Activated T-helper 9 cell treated with anti-CD3 and anti-CD28 coated beads, Interleukin-2, amount 50 U/mL, for 16 hours (primary cell): ENCODE measurements at places on chromosomes 1 and 21.

- DNase-seq, result no peak
Measured at GRCh38 chr1:111145542-111145941, 5.5 kb downstream of the CEPT1 start.

- DNase-seq, result no peak
Measured at GRCh38 chr1:43573066-43573800, 42.5 kb downstream of the PTPRF start.

- no peak for DNase-seq
Measured at GRCh38 chr1:209802117-209802779, 3.7 kb downstream of the IRF6 start.

- DNase-seq, result no peak
Measured at GRCh38 chr1:180524160-180524914, 22.0 kb upstream of the ACBD6 start.

- DNase-seq, result no peak
Measured at GRCh38 chr1:238777551-238777950, 608.8 kb upstream of the CHRM3 start.

DNA sequence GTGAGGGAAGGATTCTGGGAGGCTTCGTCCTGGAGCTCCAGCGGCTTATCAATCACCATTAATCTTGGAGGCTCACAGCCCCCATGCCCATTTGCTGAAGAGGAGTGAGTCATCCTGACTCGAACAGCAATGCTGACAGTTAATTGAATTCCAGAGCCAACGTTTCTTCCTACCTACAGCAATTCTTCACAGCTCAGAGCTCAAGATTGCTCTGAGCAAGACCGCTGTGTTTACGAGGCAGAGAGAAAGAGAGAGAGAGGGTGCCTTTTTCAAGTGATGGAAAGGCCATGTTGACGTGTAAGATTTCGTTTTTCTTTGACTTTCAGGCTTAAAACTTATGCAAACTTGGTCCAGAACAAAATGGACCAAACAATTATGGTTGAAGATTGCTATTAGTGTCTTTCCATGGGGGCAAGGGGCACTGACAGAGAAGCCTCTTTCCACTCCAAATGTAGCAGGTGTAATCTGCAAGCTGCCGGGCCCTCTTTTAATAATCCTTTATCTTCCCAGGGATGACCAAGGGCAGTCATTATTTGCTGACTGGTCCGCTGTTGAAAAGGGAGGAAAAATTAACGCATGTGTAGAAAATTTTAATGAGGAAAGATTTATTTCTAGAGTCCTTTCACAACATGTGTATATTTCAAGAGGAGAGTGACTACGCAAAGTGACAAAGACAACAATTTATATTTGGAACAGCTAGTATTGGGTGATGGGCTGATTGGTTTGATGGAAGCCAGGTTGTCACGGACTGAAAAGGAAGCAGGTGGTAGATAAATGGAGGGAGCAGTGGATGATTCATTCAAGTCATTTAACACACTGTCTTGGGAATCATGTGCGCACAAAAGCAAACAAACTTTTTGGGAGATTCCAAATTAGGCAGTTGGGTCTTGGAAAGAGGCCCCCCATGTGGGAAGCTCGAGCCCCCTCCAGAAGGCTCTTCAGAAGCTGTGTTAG lies 136.1 kb upstream of the IRF2BP2 start:
- DNase-seq, result no peak

DNA sequence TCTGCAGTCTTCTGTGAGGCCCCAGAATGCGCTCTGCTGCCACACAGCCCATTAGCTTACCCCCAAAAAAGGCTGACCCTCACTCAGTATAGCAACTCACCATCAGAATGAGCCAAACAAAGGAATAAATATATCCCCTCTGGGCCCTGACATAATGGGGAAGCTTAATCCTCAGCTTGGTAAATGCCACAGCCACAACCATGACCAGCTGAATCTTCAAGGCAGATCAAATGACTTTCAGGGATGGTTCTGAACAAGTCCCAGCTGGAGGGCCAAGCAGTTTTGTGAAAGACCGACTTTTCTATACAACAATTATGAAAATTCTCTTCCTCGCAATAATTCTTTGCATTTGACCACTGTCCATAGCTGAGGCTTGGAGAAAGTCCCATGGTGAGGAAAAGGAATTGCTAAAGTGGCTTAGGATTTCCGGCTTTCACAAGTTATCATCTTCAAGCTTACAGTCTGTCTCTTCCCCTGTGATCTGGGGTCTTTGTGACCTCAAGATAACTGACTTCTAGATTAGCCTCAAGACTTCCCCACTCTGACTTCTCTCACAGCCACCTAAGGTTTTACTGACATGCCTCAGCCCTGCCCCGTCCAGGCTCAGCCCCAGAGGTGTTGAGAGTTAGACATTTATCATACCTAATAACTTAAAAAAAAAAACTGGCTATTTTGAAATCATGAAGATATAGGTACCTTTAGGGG lies 47.8 kb upstream of the PBX1 start:
- no peak for DNase-seq

DNA sequence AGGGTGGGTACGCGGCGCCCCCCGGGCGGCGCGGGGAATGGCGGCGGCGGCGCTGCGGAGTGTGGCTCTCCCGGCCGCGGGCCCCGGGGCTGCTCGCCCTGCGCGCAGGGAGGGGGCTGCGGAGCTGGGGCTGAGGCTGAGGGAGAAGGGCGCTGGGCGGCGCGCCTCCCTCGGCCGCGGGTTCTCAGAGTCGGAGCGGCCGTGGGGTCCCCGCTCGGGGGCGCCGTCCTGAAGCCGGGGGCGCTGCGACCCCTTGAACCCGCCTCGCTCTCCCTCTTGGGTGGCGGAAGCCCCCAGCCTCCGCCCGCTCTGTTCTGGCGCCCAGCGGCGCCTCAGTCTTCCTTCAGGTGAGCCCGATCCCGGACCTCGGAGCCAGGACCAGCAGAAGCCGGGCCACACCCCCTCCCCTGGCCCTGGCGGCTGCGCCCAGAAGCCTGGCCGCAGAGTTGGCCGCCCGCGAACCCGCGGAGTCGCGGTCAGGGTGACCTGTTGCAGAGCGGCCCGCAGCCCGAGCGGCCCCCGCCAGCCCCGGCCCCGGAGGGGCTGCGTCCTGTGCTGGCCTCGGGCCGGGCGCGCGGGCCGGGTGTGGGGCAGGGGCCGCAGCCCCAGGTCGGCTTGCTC lies 532 bp downstream of the RALGPS2 start:
- no peak for DNase-seq

- no peak for DNase-seq
Measured at GRCh38 chr1:8701794-8702471, 115.5 kb downstream of the RERE start.

- DNase-seq, result no peak
Measured at GRCh38 chr1:3522564-3523265, 68.2 kb downstream of the ARHGEF16 start.

DNA sequence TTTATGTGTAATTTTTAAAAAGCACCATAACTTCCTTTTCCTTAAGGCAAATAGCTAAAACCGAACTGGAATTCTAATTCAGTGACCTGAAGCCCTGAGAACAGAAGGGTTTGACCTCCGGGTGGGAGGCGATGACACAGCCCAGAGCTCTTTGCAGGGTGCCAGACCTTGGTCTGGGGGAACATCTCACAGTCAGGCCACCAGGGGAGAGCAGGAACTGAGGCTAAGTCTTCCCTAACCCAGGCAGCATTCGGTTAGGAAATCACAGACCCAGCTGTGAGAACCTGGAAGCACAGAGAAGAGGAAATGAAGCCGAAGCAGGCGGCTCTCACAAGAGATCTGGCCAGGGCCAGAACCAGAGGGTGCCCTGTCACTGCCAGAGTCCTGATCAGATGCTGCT lies 444.8 kb downstream of the TTLL7 start:
- no peak for DNase-seq

DNA sequence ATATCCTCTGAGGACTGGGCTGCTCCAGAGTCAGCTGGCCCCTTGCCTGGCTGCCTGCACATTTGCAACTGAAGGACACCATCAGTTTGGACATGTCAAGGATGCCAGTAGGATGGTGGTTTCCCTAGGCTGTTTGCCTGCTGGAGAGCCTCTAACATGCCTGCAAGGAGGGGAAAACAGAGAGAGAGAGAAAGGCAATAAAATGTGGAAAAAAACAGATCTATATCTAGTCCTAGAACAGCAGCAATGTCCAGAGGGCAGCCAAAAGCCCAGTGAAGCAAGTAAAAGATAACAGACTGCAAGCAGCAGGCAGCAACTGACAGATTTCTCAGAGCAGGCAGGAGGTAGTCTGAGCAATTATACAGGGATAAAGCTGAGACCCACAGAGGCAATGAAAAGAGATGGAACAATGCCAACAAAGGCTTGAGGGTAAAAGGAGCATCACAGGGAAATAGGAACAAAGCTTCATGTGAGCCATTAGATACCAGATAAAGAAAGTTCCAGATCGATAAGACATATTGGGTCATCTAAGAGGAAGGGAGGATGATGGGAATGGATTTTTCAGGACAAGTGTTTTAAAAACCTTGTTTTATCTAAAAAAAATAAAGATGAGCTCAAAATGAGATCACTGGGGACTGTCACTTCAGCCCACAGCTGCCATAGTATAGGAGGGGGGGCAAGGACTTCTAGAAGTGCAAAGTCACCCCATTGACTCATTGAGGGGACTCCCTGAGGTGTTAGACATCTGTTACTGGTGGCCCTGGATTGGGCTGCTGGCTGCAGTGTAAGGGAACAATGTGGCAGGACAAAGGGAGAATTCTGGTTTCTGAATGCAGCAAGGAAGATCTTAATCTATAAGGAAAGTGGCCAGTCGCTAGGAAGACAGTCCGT lies 38.6 kb upstream of the GADD45A start:
- DNase-seq, result no peak

- no peak for DNase-seq
Measured at GRCh38 chr1:30320581-30320890, 402.8 kb downstream of the MATN1 start.

DNA sequence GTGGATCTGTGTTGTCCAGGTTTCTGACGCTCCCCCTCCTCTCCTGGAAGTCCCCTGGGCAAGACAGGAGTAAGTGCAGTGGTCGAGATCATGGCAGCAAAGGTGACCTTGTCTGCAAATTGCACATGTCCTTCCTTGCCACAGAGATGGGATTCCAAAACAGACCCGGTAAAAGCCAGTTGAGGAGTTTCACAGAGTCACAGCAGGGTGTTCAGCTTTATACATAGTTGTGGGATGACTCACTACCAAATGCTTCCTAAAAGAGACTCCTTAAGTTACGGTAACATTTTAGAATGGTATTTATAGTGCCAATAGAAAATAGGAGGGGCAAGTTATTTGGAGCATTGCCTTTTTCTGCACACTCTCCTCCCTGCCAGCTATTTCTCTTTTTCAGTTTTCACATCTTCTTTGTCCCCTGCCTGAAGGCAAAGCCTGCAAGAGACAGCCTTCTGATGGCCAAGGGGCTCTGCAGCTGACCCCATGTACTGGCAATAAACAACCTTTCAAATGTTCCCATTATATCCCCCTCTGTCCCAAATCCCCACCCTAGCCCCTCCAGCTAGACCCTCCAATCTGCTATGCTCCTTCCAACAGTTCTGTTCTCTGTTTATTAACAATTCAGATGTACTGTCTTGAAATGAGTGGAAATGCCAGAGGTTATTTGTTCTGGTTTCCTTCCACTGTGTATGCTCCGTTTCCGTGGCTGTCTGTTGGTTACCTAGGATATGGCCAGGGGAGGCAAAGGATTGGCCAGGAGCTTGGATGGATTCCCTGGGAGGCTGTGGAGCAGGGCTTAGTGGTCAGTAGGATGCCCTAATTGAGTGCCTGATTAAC lies 115.0 kb downstream of the TGFB2 start:
- DNase-seq, result no peak

DNA sequence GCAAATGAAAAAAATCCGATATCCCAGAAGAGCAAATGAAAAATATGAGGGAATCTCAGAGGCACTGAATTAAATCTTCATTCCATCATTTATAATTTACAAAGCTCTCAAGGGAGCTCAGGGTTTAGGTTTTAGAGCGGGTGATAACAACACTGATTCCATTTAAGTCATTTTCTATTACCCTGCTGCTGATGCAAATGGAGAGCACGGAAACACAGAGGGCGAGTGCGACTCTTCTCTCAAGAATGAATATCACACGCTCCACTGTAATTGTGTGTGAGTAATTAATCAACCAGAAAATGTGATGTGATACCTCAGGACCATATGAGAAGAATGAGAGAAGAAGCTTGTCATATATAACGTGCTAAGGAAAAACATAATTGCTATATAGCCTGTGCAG lies 22.7 kb downstream of the CHML start:
- DNase-seq, result no peak

DNA sequence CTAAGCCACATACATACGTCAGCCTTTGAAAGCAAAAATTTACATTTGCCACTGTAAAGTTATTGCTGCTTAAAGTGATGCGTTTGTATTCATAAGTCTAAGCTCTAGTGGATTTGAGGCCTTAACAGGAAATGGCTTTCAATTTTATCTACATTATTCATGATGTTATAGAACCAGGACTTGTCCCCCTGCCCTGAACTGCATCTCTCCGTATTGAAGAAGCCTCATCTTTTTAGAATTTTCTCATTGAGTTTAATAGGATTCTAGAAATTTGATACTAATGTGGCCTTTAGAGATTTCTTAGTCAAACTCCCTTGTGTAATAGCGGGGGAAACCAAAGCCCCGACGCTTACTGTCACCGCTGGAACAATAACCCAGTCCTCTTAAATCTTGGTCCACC lies 9.9 kb downstream of the UTP25 start:
- DNase-seq, result no peak

DNA sequence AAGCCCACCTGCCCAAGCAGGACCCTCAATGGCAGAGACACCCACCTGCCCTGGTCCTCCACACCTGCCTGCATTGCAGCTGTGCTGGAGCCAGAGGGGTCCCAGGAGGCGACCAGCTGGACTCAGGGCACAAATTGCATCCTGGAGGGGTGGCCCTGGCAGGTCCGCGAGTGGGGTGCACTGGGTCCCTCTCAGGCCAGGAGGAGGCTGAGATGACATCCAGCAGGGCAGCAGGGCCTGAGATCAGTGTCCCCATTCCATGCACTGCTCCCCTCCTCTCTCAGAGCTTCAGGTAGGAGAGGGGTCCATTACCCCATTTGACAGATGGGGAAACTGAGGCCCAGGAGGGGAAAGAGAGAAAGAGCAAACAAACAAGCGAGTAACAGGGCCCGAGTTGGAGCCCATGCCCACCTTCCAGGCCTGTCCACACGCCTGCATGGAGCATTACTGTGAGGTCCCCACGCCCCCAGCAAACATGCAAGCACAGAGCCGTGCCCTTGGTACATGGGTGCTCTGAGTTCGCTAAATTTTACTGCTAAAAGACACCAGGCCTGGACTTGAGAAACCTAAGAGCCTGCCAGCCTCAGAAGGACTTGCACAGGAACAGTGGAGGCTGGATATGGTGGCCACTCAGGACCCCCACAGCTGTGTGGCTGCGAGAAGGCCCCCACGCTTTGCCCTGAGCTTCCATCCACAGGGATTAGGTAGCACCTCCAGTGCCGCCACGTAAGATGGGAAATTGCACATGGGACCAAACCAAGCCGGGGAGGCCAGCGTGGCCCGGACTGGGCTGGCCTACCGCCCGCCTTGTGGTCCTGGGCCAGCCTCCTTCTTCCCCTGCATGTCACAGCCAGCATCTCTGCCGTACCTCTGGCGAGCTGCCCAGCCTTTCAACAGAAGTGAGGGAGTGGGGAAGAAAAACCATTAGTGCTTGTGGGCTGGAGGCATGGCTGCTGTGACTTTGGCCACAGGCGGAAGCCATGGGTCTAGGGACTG lies 7.4 kb downstream of the WNT3A start:
- DNase-seq, result no peak
